ENCODE measurements at places on chromosomes 12 and 14. TPM values are rescaled to one million over a fixed set of nuclear protein-coding genes. Genes with fewer than 3 reads are reported as not detected.

Gene KCNH5
- total RNA-seq = 0.22 TPM

DNA sequence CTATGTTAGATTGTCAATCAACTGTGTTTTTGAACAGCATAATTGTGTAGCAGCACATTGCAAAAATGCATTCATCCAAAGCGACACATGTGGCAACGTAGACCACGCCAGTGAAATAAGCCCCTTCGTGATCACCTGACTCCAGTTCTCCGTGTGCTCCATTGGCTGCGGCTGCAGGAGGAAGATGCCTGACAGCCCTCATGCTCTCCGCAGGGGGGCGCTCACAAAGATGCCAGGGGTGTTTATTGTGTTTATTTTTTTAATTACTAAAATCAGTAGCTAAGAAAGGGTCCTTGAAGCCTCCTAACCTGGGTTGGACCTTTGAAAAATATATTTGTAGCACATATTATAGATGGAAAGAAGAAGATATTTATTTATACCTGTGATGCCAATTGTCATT lies 116.3 kb downstream of the SLC15A4 start:
- no peak for DNase-seq

- DNase-seq = no peak
Observed at GRCh38 chr14:96364962-96365361, 1.6 kb downstream of the GSKIP start.

GRCh38 chr12:63795032-63795687 lies 15.5 kb downstream of the RXYLT1 start:
- no peak for DNase-seq

DNA sequence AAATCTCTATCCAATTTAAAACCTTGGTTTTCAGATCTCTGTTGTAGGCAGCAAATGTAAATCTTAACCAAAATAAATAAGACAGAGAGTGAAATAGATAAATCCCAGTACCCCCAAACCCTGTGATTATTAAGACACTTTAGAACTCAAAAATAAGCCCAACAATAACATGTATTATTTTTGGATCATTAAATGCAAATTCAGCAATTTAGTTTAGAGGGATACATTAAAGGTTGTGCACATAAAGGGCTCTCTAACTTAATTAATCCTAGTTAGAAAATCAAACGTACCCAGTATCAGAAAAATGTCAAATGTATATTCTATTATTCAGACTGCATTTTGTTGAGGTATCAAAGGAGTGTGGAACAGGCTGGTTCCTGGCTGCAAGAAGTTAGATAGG lies 416.8 kb downstream of the SLC16A7 start:
- no peak for DNase-seq

GRCh38 chr14:78917462-78917861 lies 747.3 kb downstream of the NRXN3 start:
- no peak for DNase-seq

- no peak for DNase-seq
Observed at GRCh38 chr14:96639550-96639949, 137.4 kb downstream of the PAPOLA start.

All from left ventricle myocardium superior (tissue), 1 donor.